ENCODE measurements at places on chromosomes 16 and 17. TPM values are rescaled to one million over a fixed set of nuclear protein-coding genes. Genes with fewer than 3 reads are reported as not detected.

The ABCA6 gene
- 51.6 TPM for total RNA-seq

The CBLN1 gene
- total RNA-seq, result 0.32 TPM

The TEX14 gene
- not detected for total RNA-seq

The CHRNE gene
- total RNA-seq, result not detected

DNA sequence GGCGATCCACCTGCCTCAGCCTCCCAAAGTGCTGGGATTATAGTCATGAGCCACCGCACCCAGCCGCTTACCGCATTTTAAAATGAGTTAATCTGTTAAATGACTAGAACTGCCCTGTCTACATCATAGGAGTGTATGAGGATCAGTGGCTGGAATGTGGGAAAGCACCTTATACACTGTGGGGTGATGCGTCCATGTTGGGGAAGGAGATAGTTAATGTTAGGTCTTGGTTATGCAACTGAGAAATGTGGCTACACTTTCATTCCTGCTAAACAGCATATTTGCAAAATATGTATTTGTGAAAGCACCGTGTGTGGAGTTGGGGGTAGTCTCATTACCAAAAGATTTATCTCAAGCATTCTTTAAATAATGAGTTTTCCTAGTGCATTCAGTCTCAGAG lies 107.6 kb downstream of the SPACA3 start:
- peaks cover 10% of the 10 kb centered on the region for H3K27me3 ChIP-seq
- no peak overlapping the region for H3K4me3 ChIP-seq
- no peaks in the 10 kb centered on the region for H3K4me1 ChIP-seq
- no peak overlapping the region for H3K27ac ChIP-seq
- H3K36me3 ChIP-seq, result no peaks in the 10 kb centered on the region

DNA sequence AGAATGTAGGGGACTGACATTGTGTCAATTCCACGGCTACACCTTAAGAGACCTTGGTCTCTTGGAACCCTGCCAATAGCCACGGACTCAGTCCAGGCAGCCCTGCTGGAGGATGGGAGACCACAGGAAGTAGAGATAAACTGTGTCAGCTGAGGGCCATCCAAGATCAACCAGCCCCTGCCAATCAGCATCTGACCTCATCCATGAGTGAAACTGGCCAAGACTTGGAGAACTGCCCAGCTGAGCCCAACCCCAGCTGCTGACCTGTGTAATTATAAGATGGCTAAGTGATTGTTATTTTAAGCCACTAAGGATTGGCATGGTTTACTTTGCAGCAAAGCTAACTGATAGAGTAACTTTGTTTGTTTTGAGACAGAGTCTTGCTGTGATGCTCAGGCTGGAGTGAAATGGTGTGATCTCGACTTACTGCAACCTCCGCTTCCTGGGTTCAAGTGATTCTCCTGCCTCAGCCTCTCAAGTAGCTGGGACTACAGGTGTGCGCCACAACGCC lies 13.3 kb upstream of the YWHAE start:
- no peaks in the 10 kb centered on the region for H3K36me3 ChIP-seq
- no peak overlapping the region for H3K27ac ChIP-seq
- DNase-seq, result peak; percentile 26
- no peak overlapping the region for H3K4me3 ChIP-seq
- no peaks in the 10 kb centered on the region for H3K4me1 ChIP-seq

- DNase-seq, result peak; percentile 73
- no peaks in the 10 kb centered on the region for H3K27me3 ChIP-seq
- H3K36me3 ChIP-seq, result no peaks in the 10 kb centered on the region
- H3K27ac ChIP-seq, result peak overlapping the region; percentile 92
Measured at GRCh38 chr17:3963237-3964201, 718 bp downstream of the ATP2A3 start.

DNA sequence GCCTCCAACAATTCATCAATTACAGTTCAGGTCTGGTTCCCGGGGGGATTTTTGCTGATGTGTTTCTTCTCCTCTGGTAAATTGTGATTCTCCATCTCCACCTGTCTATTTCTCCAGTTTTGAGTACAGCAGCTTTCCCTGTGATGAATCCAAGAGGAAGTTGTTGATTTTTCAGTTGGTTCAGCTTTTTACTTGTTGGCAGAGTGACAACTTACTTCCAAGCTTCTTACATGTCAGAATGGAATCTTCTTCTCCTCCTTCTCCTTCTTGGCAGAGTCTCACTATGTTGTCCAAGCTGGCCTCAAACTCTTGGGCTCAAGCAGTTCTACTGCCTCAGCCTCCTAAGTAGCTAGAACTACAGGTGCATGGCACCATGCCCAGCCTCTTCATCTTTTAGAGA lies 33.4 kb upstream of the TMEM92 start:
- H3K4me1 ChIP-seq, result no peaks in the 10 kb centered on the region
- H3K36me3 ChIP-seq, result no peaks in the 10 kb centered on the region
- peaks cover 17% of the 10 kb centered on the region for H3K27me3 ChIP-seq
- no peak for DNase-seq

- H3K27ac ChIP-seq, result peak overlapping the region; percentile 38
- no peak for DNase-seq
- H3K4me1 ChIP-seq, result no peaks in the 10 kb centered on the region
Measured at GRCh38 chr17:12691173-12691572, 25.5 kb downstream of the MYOCD start.

DNA sequence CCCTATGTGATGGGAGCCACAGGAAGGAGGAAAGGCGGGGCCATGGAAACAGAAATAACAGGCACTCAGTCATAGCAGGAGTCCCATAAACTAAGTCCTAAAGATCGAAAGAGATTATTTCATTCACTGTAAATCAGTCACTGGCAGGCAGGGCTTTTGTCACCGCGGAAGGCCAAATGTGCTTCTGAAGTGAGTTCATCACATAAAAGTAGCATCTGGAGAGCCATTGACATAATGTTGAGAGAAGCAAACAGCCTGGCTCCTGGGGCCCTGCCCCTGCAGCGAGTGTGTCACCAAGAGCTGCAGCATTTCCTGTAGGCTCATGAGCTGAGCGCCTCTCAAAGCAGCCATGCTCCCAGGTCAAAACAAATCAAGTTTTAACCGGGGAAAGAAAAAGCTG lies 476.2 kb downstream of the HAPSTR1 start:
- no peak overlapping the region for H3K4me3 ChIP-seq
- H3K36me3 ChIP-seq, result no peaks in the 10 kb centered on the region
- no peak overlapping the region for H3K27ac ChIP-seq
- DNase-seq, result no peak
- H3K27me3 ChIP-seq, result no peaks in the 10 kb centered on the region

GRCh38 chr16:57627184-57627871 lies 1.1 kb upstream of the ADGRG1 start:
- H3K27ac ChIP-seq, result no peak overlapping the region
- peaks cover 23% of the 10 kb centered on the region for H3K4me1 ChIP-seq
- H3K4me3 ChIP-seq, result no peak overlapping the region
- DNase-seq, result no peak

DNA sequence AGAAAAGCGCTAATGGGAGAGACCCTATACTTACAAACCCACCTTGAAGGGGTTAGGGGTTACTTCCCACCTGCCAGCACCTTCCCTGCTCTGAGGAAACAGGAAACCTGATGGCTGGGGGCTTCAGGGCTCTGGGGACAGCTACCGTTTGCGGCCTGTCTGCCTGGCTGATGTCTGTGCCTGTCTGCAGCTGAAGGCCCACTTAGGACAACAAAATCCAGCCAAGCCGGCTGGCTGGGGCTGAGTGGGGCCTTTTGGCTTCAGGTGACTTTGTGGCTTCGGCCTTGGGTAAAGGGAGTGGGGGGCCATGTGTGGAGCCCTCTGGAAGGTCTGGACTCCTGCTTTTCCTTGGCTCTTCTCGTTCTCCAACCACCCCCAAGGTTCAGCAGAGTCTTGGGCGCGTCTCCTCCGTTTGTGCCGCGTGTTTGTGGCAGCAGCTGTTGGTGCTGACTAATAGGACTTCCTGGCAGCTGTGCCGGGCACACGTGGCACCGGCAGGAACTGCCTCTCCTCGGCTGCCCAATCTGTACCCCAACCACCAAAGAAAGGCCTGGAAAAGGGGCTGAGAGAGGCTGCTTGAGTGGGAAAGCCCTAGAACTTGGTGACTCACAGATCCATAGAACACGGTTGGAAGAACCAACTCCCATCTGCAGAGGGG lies 186.7 kb downstream of the MSI2 start:
- no peak overlapping the region for H3K4me3 ChIP-seq
- DNase-seq, result peak; percentile 43
- H3K27ac ChIP-seq, result no peak overlapping the region
- no peaks in the 10 kb centered on the region for H3K36me3 ChIP-seq
- no peaks in the 10 kb centered on the region for H3K27me3 ChIP-seq

DNA sequence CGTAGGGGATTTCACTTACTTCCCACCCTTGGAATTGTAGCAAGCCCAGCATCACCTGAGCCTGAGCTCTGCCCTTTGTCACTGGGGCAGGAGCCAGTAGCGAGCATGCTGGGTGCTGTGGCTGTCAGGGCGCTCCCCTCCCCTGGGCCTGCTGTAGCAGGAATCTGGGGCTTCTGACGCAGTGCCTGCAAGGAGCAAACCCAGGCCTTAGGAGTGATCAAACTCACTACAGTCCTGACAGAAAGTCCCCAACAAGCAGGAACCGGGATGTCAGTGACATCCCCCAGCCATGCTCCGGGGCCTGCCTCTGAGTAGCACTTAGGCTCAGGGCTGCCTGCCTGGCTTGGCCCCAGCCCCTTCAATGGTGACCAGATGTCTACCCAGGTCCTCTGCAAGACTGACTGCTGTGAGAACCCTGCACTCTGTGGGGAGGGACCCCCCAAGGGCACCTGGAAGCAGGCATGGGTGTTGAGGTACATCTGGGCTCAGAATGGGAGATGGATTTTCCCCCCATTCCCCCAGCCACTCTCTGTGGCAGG lies 23.5 kb downstream of the PLD6 start:
- no peak overlapping the region for H3K4me3 ChIP-seq
- no peak for DNase-seq
- H3K4me1 ChIP-seq, result peaks cover 13% of the 10 kb centered on the region
- H3K27me3 ChIP-seq, result no peaks in the 10 kb centered on the region
- H3K36me3 ChIP-seq, result no peaks in the 10 kb centered on the region

DNA sequence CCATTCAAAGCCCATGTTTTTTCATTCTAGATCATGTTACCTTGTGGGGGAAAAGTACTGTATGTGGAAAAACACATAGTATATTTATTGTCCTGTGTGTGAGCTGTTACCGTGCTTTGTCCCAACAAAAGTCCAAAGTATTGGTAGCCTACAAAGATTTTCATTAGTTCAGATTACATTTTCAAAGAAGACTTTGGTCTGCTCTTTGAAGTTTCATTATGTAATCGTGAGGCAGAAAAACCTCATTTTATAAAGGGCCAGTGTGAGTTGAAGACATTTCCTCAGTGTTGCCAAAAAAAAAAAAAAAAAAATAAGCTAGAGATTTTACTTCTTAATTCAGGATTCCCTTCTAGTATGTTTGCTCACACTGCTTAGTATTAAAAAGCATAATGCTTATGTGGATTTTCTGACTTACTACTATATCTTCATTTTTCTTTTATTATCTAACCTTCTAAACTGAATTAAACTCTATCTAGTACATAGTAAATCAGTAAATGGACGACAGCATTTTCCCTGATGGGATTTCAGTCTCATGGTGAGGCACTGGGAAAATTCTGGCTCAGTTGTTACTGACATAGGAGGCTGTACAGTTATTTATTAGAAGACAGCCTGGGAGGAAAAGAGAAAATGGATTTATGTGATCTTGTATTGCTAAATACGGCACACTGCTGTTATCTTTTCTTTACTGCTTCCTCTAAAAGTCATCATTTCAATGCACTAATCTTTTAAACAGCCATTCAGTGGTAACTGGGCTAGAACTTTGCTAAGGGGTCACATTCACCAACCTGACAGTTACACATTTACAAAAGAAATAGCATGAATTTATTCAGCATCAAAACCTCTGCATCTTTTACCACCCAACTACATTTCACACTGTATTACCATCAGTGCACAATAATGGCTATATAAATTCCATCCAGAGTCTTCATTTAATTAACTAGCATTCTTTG lies 100.6 kb downstream of the STXBP4 start:
- DNase-seq, result no peak
- no peaks in the 10 kb centered on the region for H3K27me3 ChIP-seq
- H3K4me3 ChIP-seq, result no peak overlapping the region
- no peaks in the 10 kb centered on the region for H3K4me1 ChIP-seq

DNA sequence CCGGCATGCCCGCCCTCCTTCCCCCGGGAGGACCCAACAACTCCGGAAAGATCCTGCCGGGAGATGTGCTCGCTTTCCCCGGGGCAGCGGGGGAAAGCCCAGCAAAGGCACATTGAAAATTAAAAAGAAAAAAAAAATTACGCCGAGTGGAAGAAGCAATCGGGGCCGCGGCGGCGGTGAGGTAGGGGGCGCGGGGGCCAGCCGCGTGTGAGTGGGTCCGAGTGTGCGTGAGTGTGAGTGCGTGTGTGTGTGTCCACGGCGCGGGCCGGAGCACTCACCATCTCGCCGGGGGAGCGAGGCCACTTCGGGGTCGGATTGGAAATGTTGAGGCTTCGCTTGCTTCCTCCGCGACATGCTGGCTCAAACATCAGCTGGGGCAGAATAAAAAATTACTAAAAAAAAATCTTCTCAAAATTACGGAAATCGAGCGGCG lies at the start of gene SALL1:
TSS of gene SALL1 (minus strand) at position 383 of the 433 bp plus-strand sequence. CDS start at position 354, 29 bp downstream.
- H3K4me1 ChIP-seq, result peaks cover 19% of the 10 kb centered on the region
- peaks cover 98% of the 10 kb centered on the region for H3K27me3 ChIP-seq
- DNase-seq, result no peak
- H3K27ac ChIP-seq, result peak within 1 kb of the TSS; percentile 74
- H3K36me3 ChIP-seq, result no peaks in the 10 kb centered on the region

DNA sequence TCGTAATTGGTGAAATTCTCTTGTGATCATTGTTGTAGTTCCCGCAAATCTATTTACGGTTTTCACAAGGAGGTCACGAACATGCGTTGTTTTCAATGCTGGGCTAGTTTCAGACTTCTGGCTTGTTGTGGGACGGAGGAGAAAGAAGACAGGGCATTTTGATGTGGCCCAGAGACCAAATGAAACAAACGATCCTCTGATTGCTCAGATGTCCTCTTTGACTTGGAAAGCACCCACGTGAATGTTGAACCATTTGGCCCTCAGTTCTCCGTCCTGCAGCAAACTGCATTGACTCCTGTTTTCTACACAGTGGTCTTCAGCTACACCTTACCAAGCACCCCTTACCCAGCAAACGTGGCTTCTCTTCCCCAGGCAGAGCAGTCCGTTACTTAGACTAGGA lies 391.0 kb downstream of the WWOX start:
- DNase-seq, result no peak
- no peak overlapping the region for H3K4me3 ChIP-seq
- H3K27me3 ChIP-seq, result no peaks in the 10 kb centered on the region
- no peaks in the 10 kb centered on the region for H3K4me1 ChIP-seq
- no peaks in the 10 kb centered on the region for H3K36me3 ChIP-seq

DNA sequence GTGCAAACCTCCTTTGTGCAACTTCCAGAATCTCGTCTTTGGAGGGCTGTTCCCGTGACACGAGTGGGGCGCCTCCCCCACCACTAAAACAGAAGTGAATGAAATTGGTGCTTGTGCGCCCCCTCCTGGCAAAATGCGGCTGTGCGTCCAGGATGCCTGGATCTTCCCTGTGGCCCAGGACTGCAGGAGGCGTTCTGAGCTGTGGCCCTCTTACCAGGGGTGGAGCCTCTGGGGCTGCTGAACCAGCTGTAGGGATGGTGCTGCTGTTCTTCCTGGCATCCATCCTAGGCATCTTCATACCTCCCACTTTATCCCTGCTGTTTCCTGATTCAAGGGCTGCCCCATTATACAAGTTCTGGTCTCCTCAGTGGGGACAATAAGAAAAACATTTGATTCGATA lies 18.5 kb upstream of the NAGLU start:
- no peaks in the 10 kb centered on the region for H3K27me3 ChIP-seq
- H3K27ac ChIP-seq, result peak overlapping the region; percentile 95
- peak; percentile 91 for DNase-seq
- no peak overlapping the region for H3K4me3 ChIP-seq
- H3K36me3 ChIP-seq, result no peaks in the 10 kb centered on the region
- peaks cover 64% of the 10 kb centered on the region for H3K4me1 ChIP-seq

- H3K4me3 ChIP-seq, result no peak overlapping the region
- no peaks in the 10 kb centered on the region for H3K4me1 ChIP-seq
- H3K27ac ChIP-seq, result no peak overlapping the region
- H3K27me3 ChIP-seq, result no peaks in the 10 kb centered on the region
- no peak for DNase-seq
Measured at GRCh38 chr16:12390644-12391043, 413.0 kb downstream of the CPPED1 start.

Data from transverse colon (tissue), 4 donors.